Stomach (tissue), 19 donors: ENCODE measurements at places on chromosomes 5 and 9. TPM values are rescaled to one million over a fixed set of nuclear protein-coding genes. Genes with fewer than 3 reads are reported as not detected.

The TMEM215 gene
- not detected for polyA plus RNA-seq

The BRD3OS gene
- polyA plus RNA-seq = 4.7 TPM

The PAX5 gene
- not detected for polyA plus RNA-seq

The ORM1 gene
- polyA plus RNA-seq = 3.9 TPM

The TMC1 gene
- not detected for polyA plus RNA-seq

The PPP1R26 gene
- polyA plus RNA-seq = 5.3 TPM

The PDE8B gene
- 1.4 TPM for polyA plus RNA-seq

The C9orf153 gene
- polyA plus RNA-seq = not detected

The ADAMTS12 gene
- polyA plus RNA-seq = 0.62 TPM

The PHF24 gene
- 0.05 TPM for polyA plus RNA-seq
